ENCODE measurements at places on chromosomes 5 and 9.

- no peak for DNase-seq
Observed at GRCh38 chr9:5478206-5478605, 27.9 kb downstream of the CD274 start.

DNA sequence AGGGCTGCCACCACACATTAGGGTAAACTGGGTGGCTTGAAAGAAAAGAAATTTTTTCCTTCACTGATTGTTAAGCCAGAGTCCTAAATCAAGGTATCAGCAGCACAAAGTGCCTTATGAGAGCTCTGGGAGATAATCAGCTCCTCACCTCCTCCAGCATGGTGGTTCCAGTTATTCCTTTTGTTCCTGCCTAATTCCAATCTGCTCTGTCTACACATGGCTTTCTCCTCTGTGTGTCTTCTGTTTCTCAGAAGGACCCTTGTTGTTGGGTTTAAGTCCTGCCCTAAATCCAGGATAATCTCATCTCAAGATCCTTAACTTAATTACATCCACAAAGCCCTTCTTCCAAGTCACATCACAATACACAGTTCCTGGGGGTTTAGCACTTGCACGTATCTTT is 1352.0 kb upstream of the CDH9 start:
- no peak for DNase-seq

DNA sequence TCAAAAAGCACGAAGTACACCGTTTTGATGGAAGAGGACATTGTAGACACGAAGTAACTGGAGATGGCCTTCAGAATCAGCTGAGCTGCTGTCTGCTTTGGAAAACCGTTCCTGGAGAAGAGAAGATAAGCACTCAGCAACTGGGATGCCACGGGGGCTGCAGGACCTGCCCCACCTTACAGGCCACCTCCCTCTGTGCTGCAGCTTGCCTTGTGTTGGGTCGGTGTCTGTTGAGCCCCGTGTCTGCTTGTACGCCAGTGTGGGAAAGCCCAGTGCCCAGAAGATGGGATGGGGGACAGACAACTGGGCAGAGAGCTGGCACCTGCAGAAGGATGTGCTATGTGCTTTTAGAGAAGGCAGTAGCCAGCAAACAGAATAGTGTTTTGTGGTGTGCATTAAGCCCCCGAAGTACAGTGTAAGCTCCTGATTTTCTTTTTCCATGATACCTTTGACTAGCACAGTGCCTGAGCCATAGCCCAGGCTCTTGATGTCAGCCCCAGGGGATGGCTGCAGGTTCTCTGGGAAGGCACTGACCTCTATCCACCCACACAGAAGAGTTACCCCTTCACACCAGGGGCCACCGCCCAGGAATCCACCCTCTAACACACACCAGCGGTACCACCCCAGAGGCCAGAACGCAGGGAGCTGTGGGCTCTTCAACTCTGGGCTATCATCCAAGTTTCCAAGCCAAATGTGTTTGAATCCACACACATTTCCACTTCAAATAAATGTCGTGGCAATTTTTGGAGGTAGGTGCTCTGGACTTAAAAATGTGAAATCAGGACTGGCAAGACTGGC is 63.8 kb downstream of the MACROH2A1 start:
- DNase-seq = no peak

DNA sequence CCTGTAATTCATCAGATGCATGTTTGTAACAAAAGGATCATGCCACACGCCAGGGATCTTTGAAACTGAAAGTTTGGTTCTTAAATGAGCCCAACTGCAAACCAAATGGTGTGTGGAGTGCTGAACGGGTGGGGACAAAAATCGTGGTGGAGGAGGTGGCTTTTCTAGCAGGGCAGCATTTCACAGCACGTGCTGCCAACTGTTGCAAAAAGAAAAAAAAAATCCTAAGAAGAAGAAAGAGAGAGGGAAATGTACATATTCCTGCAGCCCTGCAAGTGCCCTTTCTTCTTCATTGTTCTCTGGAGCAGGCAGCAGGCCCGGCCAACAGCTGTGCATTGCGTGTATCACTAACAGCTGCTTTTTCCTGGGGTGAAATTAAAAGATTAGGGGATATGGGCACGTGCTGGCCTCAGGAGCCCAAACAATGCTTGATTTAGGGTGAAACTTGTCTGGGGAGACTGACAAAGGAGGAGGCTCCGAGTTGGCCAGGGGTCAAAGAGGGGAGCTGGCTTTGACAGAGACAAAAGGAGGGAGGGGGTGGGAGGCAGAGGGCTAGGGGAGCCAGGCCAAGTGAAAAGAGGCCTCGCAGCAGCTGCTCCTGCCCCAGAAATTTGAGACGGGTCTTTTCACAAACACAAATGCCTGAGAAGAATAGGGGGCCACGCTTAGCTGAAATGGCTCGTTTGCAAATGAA is 73.0 kb downstream of the GADD45G start:
- DNase-seq = peak; percentile 99

DNA sequence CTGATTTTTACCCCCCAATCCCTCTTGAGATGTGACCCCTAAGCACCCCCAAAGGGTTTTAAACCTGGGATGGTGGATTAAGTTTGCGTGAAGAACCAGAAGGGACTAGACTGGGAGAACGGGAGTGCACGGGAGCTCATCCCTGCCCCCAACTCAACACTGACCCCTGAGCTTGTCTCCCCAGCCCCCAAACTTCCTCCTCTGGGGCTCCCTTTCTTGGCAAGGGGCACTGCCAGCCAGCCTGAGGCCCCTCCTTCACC is 5.0 kb upstream of the SET start:
- DNase-seq = no peak

- DNase-seq = peak; percentile 52
Observed at GRCh38 chr5:133932441-133933168, 35.8 kb downstream of the C5orf15 start.

GRCh38 chr5:32534041-32534440 is 51.3 kb upstream of the SUB1 start:
- no peak for DNase-seq

Measured in NCI-H69 (cell line).